SK-N-DZ (cell line): ENCODE measurements at places on chromosomes 4 and X.
A peak's percentile ranks its signal among the peaks of the same experiment; 100 is the strongest.

DNA sequence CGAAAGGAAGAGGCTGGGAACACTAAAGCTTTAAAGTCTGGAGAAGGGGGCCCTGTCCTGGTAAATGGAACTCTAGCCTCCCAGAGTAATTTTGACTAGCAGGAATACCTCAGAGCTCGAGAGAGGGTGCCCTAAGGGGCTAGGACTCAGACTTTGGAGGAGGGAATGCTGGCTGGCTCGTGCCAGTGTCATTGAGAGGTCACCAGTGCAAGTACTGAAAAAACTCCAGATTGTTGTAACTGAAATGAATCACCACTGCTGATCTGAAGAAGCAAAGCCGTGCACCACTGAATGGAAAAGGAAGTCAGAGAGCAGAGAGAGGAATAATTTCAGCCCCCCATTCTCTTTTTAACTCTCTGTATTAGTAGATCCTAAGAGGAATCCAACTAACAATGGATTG lies 690.2 kb downstream of the FAT4 start:
- no peak for DNase-seq

- no peak for DNase-seq
Observed at GRCh38 chr4:40289366-40290188, 45.6 kb upstream of the CHRNA9 start.

DNA sequence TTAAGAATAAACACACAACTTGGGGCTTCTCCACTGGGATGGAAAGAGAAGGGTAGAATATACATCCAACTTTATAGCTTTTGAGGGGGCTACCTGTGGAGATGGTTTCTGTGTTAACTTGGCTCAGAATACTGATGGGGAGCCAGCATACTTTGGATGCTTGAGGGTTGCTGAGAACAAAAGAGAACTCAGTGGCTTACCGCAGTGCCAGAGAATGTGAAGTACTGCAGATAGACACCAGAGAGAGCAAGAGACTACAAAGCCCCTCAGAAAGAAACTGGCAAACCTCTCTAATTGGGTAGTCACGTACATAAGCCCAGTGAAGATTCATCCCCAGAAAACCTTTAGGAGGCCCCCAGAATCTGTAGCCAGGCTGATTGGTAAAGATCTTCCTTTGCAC lies 214.4 kb downstream of the DCHS2 start:
- DNase-seq = no peak

- DNase-seq = no peak
Observed at GRCh38 chr4:30722359-30723200, 2.4 kb downstream of the PCDH7 start.

DNA sequence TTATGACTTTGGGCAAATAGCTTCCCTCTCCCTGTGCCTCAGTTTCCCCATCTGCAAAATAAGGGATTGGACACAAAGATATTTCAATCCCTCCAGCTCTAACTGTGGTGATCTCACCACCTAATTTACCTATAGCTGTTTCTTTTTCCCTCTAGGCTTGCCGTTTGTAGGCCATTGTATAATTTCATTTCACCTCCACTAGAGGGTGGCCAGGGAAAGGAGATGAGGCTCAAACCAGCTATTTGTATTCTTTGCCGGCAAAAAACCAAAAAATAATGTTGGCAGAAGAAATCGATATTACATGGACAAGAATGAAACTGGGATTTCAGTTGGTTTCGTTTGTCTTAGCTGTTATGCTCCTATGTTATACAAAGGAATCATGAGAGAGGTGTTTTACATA lies 36.1 kb upstream of the DOCK11 start:
- DNase-seq = peak; percentile 44

- peak; percentile 35 for DNase-seq
Observed at GRCh38 chr4:98113012-98113411, 30.3 kb downstream of the STPG2 start.

DNA sequence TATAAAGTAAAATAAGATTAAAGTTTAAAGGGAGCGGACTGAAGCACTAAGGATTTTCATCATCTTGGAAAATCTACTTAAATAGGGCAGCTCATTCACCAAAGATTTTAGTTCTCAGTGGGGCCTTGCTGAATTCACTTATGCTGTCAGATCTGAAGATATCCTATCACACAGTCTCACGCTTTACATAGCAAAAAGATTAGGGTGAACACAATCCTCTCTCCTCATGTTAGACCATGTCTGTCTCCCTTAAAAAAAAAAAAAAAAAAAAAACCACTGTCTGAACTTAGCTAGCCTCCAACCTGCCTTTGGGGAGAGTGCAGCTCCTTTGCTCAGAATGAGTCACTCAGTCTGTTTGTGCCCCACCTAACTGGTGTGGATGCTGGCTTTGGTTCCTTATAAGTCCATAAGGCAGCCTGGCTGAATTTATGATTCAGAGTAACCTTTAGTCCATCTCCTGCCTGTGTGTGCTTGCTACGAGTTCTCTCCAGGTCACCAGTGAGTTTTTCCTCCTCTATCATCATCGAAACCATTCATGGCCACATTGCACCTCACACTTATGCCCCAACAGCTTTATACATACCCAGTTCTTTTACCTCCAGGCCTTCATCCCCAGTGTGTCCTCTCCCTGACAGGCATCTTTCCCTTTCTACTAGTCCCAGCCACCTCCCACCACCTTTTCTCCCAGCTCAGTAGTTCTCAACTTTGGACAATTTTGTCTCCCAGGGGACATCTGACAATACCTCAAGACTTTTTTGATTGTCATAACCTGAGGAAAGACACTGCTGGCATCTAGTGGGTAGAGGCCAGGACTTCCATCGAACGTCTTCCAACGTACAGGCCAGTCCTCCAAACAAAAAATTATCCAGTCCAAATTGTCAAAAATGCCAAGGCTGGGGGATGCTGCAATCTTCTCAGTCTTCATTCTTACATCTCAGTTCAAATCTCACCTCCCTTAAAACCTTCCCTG lies 220.7 kb upstream of the EMCN start:
- DNase-seq = no peak

DNA sequence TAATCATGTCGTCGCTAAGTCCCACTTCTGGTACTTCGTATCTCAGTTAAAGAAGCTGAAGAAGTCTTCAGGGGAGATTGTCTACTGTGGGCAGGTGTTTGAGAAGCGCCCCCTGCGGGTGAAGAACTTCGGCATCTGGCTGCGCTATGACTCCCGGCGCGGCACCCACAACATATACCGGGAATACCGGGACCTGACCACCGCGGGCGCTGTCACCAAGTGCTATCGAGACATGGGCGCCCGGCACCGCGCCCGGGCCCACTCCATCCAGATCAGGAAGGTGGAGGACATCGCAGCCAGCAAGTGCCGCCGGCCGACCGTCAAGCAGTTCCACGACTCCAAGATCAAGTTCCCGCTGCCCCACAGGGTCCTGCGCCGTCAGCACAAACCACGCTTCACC lies 11.3 kb downstream of the PNCK start:
- DNase-seq = peak; percentile 60

- DNase-seq = no peak
Observed at GRCh38 chr4:152509595-152510225, 26.2 kb downstream of the FBXW7 start.

GRCh38 chr4:178339769-178340168 lies 897.5 kb upstream of the AGA start:
- no peak for DNase-seq

GRCh38 chr4:69920874-69921273 lies 10.0 kb upstream of the CSN1S1 start:
- no peak for DNase-seq

DNA sequence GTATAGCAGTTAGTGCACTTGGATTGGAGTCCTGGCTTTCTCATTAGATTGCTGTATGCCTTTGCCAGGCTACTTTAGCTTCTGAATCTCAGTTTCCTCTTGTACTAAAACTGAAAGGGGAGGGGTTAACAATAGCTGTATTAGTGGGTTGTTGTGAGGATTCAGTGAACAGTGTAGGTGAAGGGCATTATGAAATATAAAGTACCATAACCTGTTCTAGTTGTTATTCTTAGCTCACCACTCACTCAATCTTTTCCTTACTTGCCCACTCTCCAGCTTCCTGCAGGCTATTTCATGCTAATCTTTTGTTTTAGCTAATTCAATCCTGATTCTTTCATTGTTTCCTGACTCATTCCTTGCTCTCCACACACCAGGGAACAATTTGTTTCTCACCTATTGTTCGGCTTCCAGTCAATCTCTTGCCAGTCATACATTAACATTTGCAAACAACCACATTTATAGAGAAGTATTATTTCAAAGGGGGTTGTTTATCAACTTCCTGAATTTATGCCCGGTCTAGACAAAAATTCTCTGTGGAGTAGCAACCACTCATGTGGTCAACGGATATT lies 50.6 kb upstream of the EDA start:
- no peak for DNase-seq
